Muscle of back (tissue), 13 donors: ENCODE measurements at places on chromosomes 3 and 15. TPM values are rescaled to one million over a fixed set of nuclear protein-coding genes. Genes with fewer than 3 reads are reported as not detected.

The CAMKV gene
- polyA plus RNA-seq = 0.26 TPM

The TGM5 gene
- polyA plus RNA-seq = 0.04 TPM

The AADACL2 gene
- polyA plus RNA-seq = not detected

The DNASE1L3 gene
- 2.1 TPM for polyA plus RNA-seq

The NEDD4 gene
- 11.4 TPM for polyA plus RNA-seq

The GCSAM gene
- 1.6 TPM for polyA plus RNA-seq

The NMD3 gene
- 35.7 TPM for polyA plus RNA-seq

The ALPK3 gene
- 69.7 TPM for polyA plus RNA-seq

The DCBLD2 gene
- 34.3 TPM for polyA plus RNA-seq

The TSEN2 gene
- 10.4 TPM for polyA plus RNA-seq

The CASR gene
- not detected for polyA plus RNA-seq
